ENCODE measurements at places on chromosomes 5 and 9.

DNA sequence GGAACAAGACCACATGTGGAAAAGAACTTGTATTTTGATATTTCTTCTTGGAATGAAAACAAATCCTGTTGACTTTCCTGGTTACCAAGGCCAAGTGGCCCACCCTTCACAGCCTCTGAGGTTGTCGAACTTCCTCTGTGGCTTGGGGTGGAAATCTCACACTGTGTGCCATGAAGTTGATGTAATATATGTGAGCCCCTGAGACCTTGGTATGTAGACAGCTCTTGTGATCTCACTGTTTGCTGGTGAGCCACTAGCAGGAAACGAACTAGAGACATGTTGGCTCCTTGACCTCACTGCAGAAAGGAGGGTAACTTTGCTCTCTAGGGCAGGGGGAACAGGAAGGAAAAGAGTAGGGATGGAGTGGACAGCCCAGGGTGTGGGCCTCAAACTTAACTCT lies 159.4 kb downstream of the ARHGAP26 start:
- DNase-seq, result no peak

GRCh38 chr5:134053314-134053839 lies 48.6 kb upstream of the VDAC1 start:
- DNase-seq, result no peak

- DNase-seq, result no peak
These were observed 188.6 kb downstream of the SNX18 start for GRCh38 chr5:54705994-54706653.

DNA sequence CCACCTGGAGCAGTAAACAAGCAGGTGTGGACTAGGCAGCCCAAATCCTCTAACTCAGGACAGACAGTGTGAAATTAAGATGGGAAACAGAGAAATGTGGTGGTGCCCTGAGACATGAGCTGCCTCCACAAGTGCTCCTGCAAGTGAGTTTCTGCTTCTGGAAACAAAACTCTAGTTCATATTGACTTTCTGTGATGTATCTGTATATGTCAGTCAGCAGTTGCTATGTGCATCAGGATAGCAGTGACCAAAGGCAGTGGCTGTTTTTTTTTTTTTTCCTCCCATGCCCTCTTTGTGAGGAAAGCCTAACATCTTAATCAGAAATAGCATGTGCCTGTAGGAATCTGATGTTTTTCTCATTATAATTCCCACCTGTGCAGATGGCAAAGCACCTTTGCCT lies 318.4 kb upstream of the SEMA6A start:
- no peak for DNase-seq

GRCh38 chr9:8014997-8015682 lies 215.6 kb upstream of the DMAC1 start:
- DNase-seq, result no peak

DNA sequence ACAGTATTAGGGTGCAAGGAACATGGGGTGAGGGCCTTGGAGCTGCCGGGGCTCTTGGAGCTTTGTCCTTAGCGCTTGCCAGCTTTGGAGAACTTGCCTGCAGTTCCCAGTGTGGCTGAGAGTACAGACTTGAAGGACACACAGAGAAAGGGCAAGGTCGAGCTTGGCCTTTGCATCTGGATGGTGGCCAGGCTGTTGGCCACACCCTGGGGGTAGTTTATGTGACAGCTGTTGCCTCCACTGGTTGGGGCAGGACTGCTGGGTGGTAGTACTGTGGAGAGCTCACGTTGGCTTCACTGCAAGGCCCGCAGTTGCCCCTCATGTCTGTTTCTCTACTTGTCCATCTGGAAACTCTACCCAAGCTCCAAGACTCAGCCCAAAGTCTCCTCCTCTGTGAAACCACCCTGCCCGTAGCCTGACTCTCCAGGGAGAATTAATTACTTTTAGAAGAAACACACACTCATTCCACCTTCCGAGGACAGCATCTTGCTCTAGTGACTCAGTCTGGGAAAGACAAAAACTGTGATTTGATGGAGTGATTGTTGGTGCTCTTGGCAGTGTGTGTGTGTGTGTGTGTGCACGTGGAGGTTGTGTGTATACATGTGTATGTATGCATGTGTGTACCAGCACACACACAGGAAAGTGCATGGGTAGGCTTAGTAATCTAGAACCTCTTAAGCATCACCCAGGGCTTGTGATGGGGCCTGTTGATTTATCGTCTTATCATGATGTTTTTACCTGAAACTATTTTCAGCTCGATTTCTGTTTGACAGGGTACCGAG lies 57.8 kb downstream of the TENT4A start:
- DNase-seq, result no peak

DNA sequence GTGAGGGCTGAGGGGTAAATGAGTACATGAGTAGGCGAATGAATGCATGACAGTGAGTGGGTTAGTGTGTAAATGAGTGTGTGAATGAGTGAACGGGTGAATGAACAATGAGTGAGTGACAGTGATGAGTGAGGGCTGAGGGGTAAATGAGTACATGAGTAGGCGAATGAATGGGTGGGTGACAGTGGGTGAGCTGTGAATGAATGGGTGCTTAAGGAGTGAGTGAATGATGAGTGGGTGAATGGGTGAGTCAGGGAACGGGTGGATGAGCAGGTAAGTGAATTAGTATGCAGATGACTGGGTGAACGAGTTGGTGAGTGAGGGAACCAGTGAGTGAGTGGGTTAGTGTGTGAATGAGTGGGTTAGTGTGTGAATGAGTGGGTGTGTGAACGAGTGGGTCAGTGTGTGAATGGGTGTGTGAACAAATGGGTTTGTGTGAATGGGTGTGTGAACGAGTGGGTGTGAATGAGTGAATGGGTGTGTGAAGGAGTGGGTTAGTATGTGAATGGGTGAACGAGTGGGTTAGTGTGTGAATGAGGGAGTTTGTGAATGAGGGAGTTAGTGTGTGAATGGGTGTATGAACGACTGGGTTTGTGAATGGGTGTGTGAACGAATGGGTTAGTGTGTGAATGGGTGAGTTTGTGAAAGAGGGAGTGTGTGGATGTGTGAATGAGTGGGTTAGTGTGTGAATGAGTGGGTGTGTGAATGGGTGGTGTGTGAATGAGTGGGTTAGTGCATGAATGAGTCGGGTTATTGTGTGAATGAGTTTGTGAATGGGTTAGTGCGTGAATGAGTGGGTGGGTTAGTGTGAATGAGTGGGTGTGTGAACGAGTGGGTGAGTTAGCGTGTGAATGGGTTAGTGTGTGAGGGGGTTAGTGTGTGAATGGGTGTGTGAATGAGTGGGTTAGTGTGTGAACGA lies 32.9 kb downstream of the NKD2 start:
- no peak for DNase-seq

- no peak for DNase-seq
These were observed 7.5 kb upstream of the ERAP2 start for GRCh38 chr5:96868603-96869371.

GRCh38 chr5:174371600-174372094 lies 326.1 kb downstream of the NSG2 start:
- peak; percentile 29 for DNase-seq

- no peak for DNase-seq
These were observed 77.9 kb downstream of the HMCN2 start for GRCh38 chr9:130343445-130343918.

DNA sequence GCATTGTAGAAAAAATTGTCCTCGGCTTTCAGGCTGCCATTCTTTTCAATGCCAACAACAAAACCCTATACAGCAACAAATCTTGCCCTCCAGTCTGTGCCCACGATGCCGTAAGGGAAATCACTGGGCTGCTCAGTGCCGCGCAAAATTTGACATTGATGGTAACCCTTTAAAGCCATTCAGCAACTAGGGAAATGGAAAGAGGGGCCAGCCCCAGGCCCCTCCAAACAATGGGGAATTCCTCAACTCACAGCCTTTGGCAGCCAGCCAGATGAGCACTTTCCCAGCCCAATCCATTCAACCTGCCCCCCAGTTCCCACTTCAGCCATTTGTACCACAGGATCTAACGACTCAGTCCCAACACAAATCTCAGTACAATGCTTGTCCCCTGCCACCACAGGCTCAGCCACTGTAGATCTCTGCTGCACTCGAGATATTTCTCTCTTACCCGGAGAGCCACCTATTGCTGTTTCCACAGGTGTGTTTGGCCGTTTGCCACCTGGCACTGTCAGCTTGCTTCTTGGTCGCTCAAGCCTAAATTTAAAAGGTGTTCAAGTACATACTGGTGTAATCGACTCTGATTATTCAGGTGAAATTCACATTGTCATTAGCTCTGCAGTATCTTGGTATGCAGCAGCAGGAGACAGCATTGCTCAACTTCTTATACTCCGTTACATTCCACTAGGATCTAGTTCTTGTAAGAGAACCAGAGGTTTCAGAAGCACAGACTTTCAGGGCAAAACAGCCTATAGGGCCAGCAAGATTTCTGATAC lies 103.3 kb downstream of the SYK start:
- no peak for DNase-seq

DNA sequence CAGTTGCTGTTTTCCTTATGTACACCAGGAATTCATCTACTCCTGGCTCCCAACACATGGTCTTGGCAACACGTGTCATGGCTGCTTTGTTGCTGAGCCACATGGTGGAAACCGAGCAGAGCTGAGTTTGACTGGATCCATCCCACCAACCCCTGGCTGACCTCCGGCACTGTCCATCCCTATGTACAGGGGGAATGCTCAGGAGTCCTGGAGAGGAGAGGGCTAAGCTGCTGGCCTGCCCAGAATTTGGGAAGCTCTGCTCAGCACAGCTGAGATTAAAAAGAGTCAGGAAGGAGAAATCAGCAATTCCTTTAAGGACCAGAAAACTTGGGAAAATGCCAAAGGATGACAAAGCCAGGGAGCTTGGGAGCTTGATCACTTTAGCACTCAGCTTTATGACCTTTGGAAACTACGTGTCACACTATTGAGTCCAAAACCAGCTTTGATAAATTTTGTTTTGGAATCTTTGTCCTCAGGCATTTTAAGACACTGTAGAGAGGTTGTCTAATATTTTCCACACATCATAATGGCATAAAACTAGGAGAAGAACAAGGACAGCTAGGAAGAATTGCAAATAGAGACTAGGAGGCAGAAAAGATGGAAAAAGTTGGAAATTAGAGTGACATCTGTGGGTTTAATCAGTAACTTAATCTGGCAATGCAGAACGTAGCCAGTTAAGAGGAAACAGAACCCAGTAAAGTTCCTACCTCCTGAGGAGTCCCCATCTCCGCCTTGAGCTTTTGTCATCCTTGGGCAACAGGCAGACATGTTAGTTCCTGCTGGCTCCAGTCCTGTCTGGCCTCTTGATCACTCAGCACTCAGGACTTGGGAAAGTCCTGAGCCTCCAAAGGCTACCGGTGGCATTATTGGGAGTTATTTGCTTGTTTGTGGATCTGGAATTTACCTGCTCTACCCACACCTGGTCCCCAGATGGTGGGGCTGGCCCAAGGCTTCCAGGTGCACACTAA lies 62.5 kb upstream of the PLPP1 start:
- DNase-seq, result no peak

GRCh38 chr5:14153932-14154731 lies 11.0 kb downstream of the TRIO start:
- no peak for DNase-seq

Measured in GOT3 (cell line).